CD4-positive, alpha-beta T cell treated with Interleukin-2 at 100 ng/mL for 4 hours (primary cell): ENCODE measurements at places on chromosomes 2 and 18.

- DNase-seq = no peak
Measured at GRCh38 chr2:166464187-166464586, 29.9 kb downstream of the SCN7A start.

GRCh38 chr2:212723226-212723625 is 184.6 kb upstream of the ERBB4 start:
- no peak for DNase-seq

DNA sequence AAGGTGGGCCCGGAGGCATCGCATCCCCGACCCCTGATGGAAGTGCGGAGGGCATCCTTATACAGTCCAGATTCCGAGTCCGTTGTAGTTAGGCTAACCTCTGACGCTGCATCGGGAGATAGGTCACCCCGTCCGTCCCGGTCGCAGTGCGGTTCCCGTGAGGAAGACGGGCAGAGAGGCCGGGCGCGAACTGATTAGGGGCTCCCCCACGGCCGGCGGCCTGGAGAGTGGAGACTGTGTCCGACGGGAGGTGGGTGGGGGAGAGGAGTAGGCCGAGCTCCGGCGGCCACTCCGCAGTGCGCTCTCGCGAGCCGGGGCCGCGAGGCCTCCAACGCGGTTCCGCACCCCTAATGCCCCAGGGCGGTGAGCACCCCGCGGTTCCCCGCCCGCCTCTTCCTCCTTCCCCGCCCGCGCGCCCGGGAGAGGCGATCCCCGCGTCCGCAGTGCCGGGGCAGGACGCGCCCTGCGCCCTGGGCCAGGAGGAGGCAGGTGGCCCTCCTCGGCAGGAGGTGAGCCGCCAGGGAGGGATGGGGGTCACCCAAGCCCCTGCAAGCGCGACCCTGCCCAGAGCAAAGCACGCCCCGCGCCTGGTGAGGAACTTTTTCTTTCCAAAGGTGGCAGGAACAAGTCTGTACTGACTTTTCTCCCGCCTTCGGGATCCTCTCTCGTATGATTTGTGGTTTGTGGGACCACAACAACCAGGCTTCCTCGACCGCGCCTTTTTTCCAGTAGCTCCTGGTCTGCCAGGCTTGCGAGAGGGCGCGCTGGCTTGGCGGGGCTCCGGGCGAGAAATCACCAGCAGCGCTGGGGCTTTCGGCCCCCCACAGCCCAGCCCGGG is 1.4 kb upstream of the SP5 start:
- no peak for DNase-seq

DNA sequence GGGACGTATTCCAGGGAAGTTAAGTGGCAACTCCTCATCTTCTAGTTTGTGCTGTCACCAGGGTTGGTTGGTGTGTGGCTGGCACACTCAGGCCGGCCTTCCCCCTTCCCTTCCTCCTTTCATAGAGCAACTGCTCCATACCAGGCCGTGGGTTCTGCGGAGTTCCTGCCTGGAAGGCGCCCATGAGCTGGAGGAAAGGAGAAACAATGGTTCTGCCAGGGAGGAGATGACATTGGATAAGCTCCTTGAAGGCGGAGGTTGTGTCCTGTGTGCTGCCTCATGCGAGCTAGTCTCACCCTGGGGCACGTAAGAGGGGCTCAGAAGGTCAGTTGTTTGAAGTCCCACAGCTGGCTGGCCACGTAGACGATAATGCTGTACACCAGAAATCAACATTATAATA is 19.2 kb downstream of the ASAP2 start:
- DNase-seq = no peak

- DNase-seq = no peak
Measured at GRCh38 chr2:211068108-211068780, 511.8 kb downstream of the CPS1 start.

DNA sequence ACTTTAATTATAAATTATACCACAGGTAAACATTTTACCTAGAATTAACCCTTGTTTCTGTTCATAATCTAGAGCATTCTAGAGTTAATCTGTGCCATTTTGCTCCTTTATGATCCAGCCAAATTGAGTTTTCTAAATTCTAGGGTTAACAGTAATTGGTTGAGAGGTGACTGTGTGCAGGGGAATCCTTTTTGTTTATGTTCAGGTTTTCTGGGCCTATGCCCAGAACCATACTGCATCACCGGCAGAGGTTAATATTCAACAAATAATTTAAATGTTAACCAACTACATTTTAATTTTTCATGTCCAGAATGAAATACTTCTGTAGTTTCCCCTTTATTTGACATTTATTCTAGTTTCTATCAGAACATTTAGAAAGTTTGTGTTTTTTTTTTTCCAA is 32.3 kb downstream of the CARF start:
- no peak for DNase-seq

GRCh38 chr2:40039549-40039948 is 260.5 kb upstream of the THUMPD2 start:
- no peak for DNase-seq

GRCh38 chr2:232667989-232668583 is 29.0 kb upstream of the GIGYF2 start:
- no peak for DNase-seq

GRCh38 chr2:174717273-174717672 is 47.0 kb downstream of the CHRNA1 start:
- DNase-seq = peak; percentile 51

DNA sequence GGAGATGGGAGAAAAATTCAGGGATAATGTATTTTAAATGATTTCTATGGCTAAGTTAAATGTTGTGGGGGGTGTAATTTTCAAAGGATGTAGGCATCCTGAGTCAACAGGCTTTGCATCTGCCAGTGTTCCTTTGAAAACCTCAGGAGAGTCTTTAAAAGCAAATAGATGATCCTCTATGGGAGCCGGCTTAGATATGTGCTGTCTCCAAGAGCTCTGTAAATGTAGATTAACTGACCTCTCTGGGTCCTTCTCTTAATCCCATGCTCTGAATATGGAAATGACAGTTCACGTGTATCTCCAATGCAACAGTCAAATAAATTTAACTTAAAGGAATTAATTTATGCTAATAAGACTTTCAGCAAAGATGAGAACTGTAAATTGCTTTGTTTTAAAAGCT is 292.7 kb downstream of the ERBB4 start:
- DNase-seq = no peak

DNA sequence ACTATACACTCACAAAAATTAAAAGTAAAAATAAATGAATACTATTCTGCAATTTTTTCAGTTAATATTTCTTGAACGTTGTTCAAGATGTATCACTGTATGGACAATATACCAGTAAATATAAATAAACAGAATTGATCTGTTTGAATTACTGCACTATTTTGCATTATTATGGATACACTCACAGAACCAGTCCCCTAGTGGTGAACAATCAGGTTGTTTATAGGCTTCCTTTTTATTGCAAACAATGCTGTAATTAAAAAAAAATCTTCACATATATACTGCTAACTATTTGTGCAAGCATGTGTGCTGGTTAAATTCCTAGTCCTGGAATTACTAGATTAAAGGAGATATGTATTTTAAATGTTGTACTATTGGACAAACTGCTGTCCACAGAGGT is 306.0 kb downstream of the FBXO15 start:
- DNase-seq = no peak

DNA sequence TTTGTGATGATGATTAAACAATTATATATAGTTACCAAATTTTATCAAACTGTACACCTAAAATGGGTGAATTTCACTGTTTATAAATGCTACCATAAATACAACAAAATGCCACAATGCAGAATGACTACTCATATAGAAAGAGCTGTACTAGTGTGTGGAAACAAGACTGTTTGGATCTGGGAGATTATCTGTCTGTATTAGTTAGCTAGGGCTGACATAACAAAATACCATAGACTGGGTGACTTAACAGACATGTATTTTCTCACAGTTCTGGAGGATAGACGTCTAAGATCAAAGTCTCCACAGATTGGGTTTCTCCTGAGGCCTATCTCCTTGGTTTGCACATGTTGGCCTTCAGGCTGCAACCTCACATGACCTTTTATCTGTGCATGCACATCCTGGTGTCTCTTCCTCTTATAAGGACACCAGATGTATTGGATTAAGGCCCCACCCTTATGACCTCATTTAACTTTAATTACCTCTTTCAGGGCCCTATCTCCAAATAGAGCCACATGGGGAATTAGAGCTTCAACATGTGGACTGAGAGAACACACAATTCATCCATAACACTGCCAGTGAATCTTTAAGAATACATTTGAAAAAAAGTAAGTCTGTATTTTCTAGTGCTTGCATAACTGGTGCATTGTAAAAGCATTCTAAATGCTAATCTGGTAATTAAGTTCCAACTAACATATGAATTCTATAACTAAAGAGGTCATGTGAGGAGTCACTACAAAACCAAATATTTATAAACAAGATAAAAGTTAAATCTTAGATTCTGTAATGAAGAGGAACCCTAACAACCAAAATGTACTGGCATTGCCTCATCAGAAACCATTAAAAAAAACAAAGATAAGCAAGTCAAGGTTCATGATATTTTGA is 699.6 kb downstream of the NYAP2 start:
- no peak for DNase-seq

DNA sequence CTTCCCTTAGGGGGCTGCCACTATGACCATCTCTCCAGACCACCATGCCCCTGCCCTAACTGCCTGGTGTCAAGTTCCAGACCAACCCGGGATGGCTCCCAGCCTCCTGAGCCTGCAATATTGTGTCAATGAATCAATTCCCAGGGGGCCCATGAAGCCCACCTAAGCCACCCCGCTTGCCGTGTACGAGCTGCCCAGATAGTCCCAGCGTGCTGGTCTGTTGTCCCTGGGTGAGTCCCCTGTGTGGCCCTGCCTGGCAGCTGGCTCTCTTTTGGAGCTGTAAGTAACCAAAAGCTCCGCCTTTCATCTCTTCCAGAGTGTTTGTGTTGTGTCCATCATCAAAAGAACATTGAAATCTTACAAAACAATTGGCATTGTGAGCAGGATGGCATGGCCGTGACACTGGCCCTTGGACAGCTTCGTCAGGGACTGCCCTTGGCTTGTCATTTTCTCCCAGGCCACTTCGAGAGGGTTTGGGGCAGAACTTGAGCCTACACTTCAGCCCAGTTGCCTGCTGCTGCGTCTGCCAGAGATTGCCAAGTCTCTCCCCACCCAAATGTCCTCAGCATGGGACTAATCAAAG is 11.3 kb upstream of the MAL start:
- DNase-seq = no peak
